ENCODE measurements at places on chromosomes 2 and 18.

DNA sequence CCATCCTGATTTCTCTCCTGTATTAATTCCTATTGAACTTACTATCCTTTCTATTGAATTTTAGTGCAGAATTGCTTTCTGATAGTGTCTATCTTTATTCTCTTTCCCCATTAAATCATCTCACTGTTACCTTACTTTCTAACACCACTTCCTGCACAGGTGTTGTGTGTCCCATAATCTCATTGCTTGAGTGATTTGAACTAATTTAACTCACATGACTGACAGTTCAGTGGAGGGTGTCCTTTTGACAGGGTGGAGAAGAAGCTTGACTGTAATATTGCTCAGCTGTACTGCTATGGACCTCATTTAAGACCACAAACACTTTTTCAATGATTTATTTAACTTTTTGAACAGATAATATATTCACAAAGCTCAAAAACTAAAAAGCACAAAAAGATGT is 211.8 kb downstream of the NRXN1 start:
- no peak for DNase-seq

- DNase-seq: no peak
These were observed 920.2 kb upstream of the VRK2 start for GRCh38 chr2:57126410-57126809.

- DNase-seq: no peak
These were observed 62.0 kb upstream of the NFU1 start for GRCh38 chr2:69499242-69499641.

- no peak for DNase-seq
These were observed 1.9 kb upstream of the STAT4 start for GRCh38 chr2:191152482-191153240.

- no peak for DNase-seq
These were observed 87.5 kb downstream of the POLR1A start for GRCh38 chr2:86017901-86018896.

Measured in NCI-H1092 treated with DMSO at 0.1 percent for 48 hours (cell line).